Activated CD4-positive, alpha-beta T cell treated with anti-CD3 and anti-CD28 coated beads, Interleukin-2, amount 10 ng/mL, durations not matched to agents 7 days and 5 days (primary cell): ENCODE measurements at places on chromosomes 12 and 14. TPM values are rescaled to one million over a fixed set of nuclear protein-coding genes. Genes with fewer than 3 reads are reported as not detected.

DNA sequence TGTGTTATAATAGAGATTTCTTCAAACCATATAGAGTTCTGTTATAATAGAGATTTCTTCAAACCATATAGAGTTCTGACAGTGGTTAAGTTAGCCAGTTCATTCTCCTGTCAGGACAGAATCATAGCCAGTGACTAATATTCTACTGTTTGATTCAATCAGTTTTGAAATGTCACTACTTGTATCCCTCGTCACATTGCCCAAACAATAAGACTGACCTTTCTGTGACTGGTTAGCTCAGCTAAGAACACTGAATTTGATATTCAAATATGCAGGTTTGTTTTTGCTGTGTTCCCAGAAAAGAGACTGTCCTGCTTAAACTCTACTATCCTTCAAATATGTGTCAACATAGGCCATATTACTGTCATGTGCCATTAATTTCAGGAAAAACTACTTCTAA is 74.4 kb downstream of the ALG10B start:
- DNase-seq: no peak

GRCh38 chr12:131944601-131945251 is 5.0 kb upstream of the EP400 start:
- no peak for DNase-seq

DNA sequence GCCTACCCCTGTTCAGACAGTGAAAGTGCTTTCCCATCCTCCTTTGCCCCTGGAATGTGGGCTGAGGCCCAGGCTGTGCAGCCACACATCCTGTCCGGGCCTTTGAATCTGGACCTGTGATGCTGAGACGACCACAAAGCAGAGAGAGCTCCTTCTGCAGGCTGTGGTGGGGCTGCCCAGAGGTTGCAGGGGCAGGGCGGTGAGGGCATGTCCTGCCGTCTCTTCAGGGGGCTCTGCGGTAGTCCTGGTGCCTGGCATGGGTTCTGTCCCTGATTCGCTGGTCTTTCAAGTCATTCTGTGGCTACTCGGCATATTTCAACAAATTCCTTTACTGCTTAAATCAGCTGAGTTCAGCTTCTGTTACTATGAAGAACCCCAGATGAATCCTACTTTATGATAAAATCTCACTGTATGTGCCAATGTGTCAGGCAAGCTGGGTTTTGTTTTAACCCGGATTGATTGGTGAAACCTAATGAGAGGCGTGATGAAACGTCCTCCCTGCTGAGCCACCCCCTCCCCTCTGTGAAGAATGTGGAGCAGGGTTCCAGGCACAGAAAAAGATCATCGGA is 63.4 kb upstream of the DICER1 start:
- DNase-seq: no peak

GRCh38 chr14:22226381-22226780 is 362.6 kb downstream of the DAD1 start:
- peak; percentile 14 for DNase-seq

- DNase-seq: no peak
These were observed 8.5 kb upstream of the NGDN start for GRCh38 chr14:23460960-23461359.

- DNase-seq: no peak
These were observed 22.6 kb downstream of the GPHB5 start for GRCh38 chr14:63296060-63296563.

GRCh38 chr12:69476276-69477017 is 6.3 kb downstream of the FRS2 start:
- DNase-seq: no peak

DNA sequence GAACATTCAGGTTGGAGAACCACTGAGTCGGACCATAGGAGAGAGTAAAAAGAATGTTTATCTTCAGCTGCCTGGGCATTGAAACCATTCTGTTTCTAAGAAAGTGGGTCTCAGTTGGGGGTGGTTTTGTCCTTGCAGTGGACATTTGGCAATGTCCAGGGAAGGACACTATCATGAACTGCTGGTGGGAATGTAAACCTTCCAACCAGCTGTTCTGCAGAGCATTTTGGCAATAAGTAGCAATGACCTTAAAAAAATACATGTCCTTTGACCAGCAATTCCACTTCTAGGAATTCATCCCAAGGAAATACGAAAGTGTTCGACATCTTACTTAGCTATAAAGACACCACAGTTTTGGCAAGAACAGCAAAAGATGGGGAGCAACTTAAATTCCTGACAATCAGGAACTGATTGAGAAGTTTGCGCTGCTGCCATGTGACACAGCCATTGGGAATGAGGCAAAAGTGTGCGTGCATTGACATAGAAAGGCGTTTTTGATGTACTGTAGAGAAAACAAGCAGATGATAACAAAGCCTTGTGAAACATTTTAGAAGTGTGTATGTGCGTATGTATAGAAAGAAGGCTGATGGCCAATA is 82.9 kb upstream of the MAP1LC3B2 start:
- DNase-seq: no peak

DNA sequence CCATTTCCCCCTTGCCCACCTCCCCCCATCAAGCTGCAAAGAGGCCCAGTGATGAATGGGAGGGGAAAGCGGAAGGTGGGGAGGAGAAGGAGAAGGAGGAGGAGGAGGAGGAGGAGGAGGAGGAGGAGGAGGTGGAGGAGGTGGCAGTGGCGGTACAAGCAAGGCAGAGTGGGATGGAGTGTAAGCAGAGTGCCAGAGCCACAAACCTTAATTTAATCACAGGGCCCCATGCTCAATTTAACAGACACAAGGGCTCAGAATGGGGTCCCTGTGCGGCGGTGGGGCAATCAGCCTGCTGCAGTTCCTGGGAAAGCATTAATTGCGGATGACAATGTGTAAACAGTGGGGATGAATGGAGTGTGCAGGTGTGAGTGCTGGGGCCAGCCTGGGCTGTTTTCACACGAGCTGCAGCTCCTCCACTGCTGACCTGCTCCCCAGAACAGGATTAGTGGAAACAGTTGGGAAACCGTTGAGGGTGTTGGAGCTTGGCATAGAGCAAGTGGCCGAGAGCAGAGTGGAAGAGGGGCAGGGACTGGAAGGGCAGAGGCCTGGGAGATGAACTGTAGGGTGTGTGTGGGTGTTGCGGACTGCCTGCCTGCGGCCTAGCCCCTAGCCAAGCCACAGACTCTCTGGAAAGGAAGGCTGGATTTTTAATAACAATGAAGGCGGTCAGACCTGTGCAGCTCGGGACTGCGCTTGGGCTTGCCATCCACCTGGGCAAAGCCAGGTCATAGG is 36.4 kb upstream of the SMOC1 start:
- no peak for DNase-seq

DNA sequence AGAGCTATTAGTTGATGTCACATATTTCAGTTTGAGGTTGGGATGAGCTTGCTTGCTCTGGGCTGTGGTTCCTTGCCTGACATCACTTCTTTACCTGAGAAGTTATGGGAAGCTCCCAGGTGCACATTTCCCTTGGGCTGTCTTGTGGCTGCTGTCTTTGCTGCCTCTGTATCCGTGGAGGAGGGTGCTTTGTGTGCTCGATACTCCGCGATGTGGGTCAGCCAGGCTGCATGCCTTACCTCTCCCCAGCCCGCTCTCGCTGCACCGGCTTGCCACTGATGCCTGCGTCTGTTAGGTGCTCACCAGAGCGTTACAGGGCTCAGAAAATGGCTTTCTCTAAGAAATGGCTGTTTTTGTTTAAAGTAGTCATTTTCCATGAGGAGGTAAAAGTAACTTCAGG is 19.6 kb downstream of the PELI2 start:
- no peak for DNase-seq

GRCh38 chr14:30813216-30813615 is 61.1 kb upstream of the COCH start:
- no peak for DNase-seq

DNA sequence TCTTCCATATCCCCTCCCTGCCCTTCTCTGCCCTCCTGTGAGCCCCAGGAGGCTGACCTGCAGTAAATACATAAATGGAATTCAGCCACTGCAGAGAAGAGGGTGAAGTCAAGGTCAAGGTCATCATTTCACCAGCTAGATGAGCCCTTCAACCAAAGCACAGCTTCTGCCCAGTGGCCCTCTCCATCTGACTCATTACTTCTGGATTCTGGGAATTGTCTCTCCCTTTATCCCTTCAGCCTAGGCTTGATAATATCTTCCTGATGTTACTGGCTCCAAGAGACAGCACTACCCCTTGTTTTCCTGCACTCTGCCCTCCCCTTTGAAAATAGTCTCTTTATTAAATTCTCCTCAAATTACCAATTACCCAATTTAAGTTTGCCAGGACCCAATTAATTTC is 64.5 kb downstream of the TTC9 start:
- DNase-seq: no peak

DNA sequence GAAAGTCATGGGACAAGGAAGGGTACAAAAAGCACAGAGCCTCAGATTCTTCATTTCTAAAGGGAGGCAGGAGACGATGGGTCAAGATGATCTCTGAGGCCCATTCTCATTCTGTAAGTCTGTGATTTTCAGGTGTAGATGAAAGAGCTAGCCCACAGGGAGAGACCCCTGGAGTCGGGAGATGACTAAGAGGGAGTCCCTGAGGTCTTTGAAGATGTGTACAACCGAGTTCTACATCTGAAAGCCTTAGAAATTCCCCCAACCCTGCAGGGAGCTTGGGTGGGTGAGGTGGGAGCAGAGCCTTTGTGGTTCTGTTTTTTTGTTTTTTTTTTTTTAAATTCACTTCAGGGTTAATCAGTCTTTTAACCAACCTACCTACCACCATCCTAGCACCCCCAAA is 3.1 kb downstream of the WNT10B start:
- DNase-seq: no peak

RERG gene
- 0.17 TPM for total RNA-seq

SLC5A8 gene
- not detected for total RNA-seq

RHEBL1 gene
- 4.6 TPM for total RNA-seq

EFS gene
- total RNA-seq: not detected

ADCY4 gene
- total RNA-seq: 4.1 TPM

SPSB2 gene
- 15.4 TPM for total RNA-seq

DEPDC4 gene
- 1.4 TPM for total RNA-seq

BCL7A gene
- total RNA-seq: 8.7 TPM

PMEL gene
- total RNA-seq: not detected
